ENCODE measurements at places on chromosomes 11 and 22.

DNA sequence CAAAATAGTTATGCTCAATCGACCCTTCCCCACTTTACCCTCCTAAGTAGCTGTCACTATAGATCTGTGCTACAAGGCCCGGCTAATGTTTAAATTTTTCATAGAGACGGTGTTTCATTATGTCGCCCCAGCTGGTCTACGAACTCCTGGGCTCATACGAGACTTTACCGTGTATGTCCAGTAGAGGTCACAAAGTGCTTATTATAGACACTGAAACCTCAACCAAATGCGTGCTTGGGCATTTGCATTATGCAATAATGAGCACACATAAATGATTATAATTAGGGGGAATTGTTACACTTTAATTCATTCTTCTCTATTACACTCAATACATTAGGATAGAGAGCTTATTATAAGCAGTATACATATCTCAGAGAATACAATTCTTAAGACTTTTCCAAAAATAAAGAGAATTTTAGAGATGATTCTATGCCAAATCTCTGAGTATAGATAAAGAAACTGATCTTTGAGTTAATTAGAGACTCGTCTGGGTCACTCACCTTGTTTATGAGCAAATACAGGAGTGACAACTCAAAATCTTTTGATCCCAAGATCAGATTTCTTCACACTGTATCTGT is 12.5 kb upstream of the MRPL16 start:
- peak; percentile 16 for DNase-seq

DNA sequence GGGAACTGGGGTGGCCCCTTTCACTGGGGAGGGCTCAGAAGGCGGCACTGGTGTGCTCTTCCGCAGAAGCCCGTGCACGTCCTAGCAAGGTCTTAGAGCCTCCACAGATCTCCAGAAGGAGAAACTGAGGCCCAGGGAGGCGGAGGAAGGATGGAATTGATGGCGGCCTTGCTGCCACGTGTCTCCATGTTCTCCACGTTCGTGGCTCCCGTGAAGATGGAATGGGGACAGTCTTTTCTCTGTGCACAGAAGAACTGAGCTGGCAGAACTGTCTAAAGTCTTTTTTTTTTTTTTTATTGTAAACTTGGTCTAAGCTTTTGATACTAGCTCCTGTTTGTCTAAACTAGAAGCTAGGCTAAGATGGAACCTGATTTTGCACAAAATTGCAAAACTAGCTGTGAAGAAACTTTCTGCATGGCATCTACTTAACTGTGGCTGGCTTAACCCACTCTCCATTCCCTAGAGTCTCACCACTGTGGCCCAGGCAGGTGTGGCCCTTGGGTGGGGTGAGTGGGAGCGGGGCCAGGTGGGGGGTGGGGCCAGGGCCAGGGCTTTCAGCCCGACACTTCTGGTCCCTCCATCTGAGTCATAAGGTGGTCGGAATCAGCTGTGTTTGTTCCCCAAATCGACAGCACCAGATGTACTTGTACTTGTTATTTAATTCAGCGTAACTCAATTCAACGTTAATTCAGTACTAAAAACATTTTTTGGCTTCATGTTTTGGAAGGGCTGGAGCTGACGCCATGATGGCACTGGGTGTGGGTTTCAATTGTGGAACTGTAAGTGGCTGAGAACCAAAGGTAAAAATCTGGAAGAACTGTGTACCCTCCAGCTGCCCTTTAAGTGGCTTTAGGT is 120.7 kb downstream of the MPPED1 start:
- no peak for DNase-seq

- no peak for DNase-seq
Observed at GRCh38 chr11:83156996-83157593, at the start of gene PCF11. PCF11 (plus strand) TSS chr11:83157131; CDS start chr11:83157440, 309 bp downstream.

DNA sequence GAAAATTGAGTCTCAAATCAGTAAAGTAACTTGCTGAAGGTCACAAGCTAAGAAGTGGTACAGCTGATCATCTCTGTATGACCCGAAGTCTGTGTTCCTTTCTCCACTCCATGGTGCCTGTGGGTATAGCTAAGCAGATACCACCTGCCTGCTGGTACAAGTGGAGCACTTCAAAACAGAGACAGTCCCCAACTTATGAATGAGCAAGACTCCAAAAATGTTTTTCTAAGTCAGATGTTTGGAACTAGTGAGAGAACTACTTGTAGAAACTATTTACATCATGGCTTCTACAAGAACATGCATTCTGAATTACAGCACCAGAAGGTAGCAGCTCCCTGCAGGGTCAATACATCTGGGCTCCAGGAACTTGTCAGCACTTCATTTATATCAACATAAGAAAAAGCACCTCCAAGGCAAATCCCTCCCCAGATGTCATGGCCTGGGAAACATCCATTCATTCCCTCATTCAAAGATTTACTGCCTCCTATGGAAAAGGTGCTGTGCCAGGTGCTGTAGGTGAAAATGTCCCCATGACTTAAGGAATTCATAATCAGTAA is 94.7 kb downstream of the SERGEF start:
- no peak for DNase-seq

GRCh38 chr22:25637032-25637431 is 72.6 kb downstream of the GRK3 start:
- no peak for DNase-seq

GRCh38 chr11:116388146-116388545 is 384.6 kb downstream of the BUD13 start:
- no peak for DNase-seq

DNA sequence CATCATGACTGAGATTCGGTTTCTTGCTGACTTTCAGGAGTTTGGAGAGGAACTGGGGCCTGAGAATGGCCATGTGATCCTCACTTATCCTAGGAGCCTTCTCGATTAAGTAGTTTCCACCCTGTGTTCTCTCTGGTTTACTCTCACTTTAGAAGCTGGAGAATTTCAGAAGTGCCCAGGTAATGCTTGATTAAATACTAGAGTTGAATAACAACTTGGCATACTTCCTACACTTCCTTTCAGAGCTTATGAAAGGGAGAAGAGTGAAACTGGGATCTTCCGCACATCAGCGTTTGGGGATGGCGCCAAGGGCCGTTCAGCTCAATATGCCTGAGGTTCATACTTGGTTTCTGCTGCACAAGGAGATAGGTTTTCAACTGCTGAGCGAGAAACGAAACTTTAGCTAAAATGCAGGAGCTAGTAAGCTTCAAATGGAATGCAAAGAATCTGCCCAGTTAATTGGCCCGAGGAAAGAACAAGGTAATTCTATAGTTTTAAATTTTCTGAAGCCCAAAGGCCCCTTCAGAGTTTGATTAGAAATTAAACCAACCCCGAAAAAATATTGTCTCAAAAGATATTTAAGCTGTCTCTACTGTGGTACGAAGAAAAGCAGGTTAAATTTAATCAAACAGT is 823 bp upstream of the MUC15 start:
- DNase-seq = no peak

DNA sequence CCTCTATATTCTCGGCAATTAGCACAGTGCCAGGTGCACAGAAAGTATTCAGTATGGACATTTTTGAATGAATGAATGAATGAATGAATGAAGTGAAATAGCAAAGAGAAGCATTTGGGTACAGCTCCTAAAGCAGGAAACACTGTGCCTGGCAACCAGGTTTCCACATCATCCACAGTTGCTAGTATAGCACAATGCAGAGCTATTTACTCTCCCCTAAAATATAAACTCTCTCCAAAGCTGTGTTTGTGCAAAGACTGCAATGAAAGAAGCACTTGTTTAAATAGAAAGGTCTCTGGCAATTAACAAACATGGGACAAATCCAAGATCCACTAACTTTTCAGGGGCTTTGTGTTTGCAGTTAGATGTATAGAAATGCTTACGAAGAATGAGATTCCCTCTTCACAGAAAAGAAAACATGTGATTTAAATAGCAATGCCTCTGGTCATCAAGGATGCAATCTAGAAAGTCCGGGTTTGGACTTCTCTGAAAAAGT is 103.0 kb upstream of the OPCML start:
- no peak for DNase-seq

All from kidney epithelial cell (primary cell).